Spinal cord (tissue), 10 donors: ENCODE measurements at places on chromosomes 3 and 15. TPM values are rescaled to one million over a fixed set of nuclear protein-coding genes. Genes with fewer than 3 reads are reported as not detected.

- H3K36me3 ChIP-seq = no peaks in the 10 kb centered on the region
- DNase-seq = no peak
- H3K4me3 ChIP-seq = no peak overlapping the region
- H3K27me3 ChIP-seq = no peaks in the 10 kb centered on the region
These were observed 16.4 kb downstream of the PRR23E start for GRCh38 chr3:127209155-127209839.

Gene REC114
- not detected for polyA plus RNA-seq

DNA sequence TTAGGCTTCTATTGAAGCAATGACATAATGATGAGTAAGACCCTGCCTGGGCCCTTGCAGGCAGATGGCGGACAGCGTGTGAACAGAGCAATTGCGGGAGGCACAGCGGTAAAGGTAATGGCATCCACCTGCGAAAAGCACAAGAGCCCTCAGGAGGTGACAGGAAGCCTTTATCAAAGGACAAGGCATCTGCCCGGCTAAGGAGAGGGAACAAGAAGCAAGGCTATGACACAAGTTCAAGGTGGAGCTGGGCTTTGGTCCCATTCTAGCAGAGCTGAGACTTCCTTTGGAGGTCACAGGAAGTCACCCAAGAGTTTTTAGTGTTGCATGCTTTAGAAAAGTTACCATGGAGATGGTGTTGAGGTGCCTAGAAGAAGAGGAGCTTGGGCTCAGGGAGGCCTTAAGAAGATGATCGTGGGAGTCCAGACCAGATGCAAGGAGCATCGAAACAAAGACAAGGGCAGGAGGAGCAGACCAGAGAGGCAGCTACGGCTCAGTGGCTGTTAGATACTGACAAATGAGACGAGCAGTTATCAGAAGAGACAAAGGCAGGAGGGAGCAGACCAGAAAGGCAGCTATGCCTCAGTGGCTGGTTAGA is 34.5 kb downstream of the OSBPL10 start:
- no peak overlapping the region for H3K27ac ChIP-seq
- H3K4me3 ChIP-seq = no peak overlapping the region
- H3K4me1 ChIP-seq = no peaks in the 10 kb centered on the region
- no peak for DNase-seq

- H3K27me3 ChIP-seq = no peaks in the 10 kb centered on the region
- DNase-seq = no peak
- H3K36me3 ChIP-seq = no peaks in the 10 kb centered on the region
These were observed 346.8 kb downstream of the TBL1XR1 start for GRCh38 chr3:176850498-176850897.

Gene ERICH6
- 0.93 TPM for polyA plus RNA-seq

Gene XCR1
- not detected for polyA plus RNA-seq

DNA sequence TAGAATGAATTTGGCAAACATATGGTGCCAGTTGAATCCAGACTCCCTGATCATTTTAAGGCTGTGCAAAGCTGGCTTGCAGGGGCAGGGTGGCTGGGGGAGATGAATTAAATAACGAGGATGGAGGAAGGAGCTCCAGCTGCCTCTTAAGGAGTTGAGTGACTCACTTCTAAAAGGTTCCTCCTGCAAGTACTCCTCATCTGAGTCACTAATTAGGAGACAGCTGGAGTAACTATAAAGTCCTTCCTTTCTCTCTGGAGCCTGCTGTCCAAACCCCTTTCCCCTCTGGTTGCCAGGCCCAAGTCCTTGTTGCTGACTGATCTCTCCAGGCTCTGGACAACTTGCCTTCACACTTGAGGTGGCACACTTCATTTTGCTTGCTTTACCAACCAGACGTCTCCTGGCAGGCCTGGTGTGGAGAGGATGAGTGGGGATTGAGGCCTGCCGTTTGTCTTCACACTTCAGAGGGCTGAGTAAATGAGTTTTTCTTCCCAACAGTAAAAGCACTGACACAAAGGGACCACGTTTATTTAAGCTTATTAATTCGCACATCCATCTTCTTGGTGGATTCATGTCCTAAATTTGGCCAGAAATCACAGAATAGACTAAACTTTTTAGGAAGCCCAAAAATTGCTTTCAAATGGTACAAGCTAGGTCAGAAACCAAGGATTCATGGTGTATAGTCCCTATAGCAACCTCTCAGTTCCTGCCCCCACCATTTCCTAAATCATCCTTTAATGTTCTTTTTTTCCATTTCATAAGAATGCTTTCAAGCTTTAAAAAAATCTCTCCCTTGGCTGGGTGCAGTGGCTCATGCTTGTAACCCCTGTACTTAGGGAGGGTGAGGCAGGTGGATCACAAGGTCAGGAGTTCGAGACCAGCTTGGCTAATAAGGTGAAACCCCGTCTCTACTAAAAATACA is 90.5 kb upstream of the MYRIP start:
- H3K27me3 ChIP-seq = no peaks in the 10 kb centered on the region
- DNase-seq = no peak
- H3K4me3 ChIP-seq = no peak overlapping the region
- no peaks in the 10 kb centered on the region for H3K36me3 ChIP-seq

DNA sequence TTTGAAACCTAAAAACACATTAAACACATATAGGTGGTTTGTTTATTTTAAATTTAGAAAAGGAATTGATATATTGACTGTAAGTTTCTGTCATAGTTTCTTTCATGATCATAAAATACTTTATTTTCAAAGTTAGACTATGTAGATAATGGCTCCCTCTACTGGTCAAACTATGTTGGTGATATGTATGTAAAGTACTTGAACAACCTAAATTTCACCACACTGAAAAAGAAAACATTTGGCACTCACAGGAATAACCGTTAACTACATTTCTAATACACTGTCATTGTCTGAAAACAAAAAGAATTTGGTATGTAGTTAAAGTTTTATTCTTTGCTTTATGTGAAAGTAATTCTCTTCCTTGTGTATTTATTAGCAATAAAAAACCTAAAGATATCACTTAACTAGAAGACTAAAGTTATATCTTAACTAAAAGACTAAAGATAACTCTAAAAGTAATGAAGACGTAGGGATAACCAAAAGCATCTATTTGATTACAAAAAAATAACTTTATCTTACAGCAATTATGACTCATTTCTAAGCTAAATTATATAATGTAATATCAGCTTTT is 427.5 kb downstream of the VGLL3 start:
- DNase-seq = peak; percentile 43
- no peaks in the 10 kb centered on the region for H3K27me3 ChIP-seq
- H3K4me1 ChIP-seq = no peaks in the 10 kb centered on the region
- no peaks in the 10 kb centered on the region for H3K36me3 ChIP-seq

GRCh38 chr3:128081226-128081625 is 29.0 kb downstream of the SEC61A1 start:
- H3K27ac ChIP-seq = no peak overlapping the region
- no peak for DNase-seq
- H3K4me1 ChIP-seq = peaks cover 28% of the 10 kb centered on the region
- peaks cover 4% of the 10 kb centered on the region for H3K27me3 ChIP-seq

DNA sequence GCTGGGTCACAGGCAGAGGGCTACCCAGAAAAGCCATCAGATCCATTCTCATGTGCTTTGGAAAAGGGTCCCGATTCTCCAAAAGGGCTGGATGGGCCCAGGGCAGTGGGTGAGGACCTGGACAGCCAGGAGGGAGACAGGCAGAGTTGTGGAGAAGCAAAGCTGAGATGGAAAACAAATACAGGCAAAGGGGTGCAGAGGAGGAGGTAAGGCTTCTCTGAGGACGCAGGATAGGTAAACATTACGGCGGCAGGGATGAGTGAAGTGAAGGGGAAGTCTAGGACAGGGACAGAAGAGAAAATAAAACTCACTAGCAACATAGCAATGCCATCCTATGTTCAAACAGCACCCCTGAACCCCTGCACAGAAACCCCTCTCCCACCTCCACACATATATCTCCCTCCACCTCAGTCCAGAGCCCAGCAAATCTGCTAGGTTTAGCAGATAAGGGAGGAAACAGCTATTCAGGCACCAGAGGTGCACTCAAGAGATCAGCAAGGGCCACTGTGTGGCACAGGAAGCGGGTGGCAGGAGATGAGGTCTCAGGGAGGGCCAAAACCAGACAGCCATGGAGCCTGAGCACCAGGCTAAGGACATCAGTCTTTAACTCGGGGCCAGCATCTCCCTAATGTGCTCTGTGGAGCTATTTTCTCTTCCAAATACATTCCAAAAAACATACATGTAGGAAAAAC is 51.3 kb downstream of the HOMER2 start:
- H3K27me3 ChIP-seq = no peaks in the 10 kb centered on the region
- H3K4me1 ChIP-seq = peaks cover 3% of the 10 kb centered on the region
- DNase-seq = no peak
- H3K36me3 ChIP-seq = no peaks in the 10 kb centered on the region
- H3K4me3 ChIP-seq = no peak overlapping the region

- H3K27me3 ChIP-seq = no peaks in the 10 kb centered on the region
- no peaks in the 10 kb centered on the region for H3K36me3 ChIP-seq
- H3K4me1 ChIP-seq = peaks cover 13% of the 10 kb centered on the region
- no peak overlapping the region for H3K27ac ChIP-seq
- no peak overlapping the region for H3K4me3 ChIP-seq
- no peak for DNase-seq
These were observed 4.4 kb upstream of the ATP13A4 start for GRCh38 chr3:193559100-193559499.

DNA sequence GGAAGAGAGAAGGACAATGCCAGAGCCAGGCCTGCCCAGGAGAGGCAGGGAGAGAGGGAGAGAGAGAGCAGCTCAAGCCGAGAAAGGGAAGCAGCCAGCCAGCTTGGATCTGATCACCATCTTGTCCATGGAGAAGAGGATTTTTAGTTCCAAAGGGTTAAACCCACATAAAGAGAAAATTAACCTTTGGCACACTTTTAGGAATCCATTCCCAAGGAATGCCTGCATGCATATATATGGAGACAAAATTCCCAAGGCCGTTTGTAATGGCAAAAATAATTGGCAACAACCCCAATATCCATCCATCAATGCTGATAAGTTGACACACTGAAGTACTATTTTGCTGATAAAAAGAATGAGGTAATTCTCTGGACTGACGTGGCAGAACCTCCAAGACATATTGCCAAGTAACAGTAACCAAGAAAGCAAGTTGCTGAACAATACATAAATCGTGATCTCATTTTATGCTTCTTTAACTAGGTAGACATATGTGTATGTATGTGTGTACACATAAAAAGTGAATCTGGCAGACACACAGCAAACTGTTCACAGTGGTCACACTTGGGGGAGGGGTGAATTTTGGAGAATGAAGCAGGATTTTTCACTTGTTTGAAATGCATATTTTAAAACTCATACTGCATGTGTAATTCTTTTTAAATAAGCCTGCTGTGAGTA is 7.5 kb upstream of the STRA6 start:
- peak overlapping the region; percentile 33 for H3K27ac ChIP-seq
- no peaks in the 10 kb centered on the region for H3K36me3 ChIP-seq
- H3K4me3 ChIP-seq = no peak overlapping the region
- peaks cover 68% of the 10 kb centered on the region for H3K4me1 ChIP-seq
- DNase-seq = no peak

- H3K36me3 ChIP-seq = peaks cover 14% of the 10 kb centered on the region
- no peak for DNase-seq
- no peak overlapping the region for H3K27ac ChIP-seq
These were observed 34.2 kb downstream of the RAB11A start for GRCh38 chr15:65903296-65904073.

- H3K4me3 ChIP-seq = no peak overlapping the region
- H3K4me1 ChIP-seq = no peaks in the 10 kb centered on the region
- H3K27me3 ChIP-seq = no peaks in the 10 kb centered on the region
These were observed 8.4 kb downstream of the THBS1 start for GRCh38 chr15:39589193-39589814.

GRCh38 chr15:72168131-72168807 is 29.3 kb downstream of the GRAMD2A start:
- peak; percentile 88 for DNase-seq
- peaks cover 2% of the 10 kb centered on the region for H3K36me3 ChIP-seq
- peak overlapping the region; percentile 37 for H3K27ac ChIP-seq
- no peak overlapping the region for H3K4me3 ChIP-seq
- H3K27me3 ChIP-seq = no peaks in the 10 kb centered on the region

DNA sequence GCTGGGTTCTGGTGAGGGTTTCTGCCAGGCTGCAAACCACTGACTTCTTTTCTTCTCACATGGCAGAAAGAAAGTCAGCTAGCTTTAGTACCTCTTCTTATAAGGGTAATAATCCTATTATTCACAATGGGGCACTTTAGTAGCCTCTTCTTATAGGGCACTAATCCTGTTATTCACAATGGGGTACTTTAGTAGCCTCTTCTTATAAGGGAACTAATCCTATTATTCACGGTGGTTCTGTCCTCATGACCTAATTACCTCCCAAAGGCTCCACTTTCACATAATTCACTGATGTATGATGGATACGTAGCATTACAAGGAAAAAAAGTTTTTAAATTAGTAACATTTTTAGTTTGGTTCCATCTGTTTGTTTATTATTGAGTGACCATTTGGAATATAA is 671.3 kb downstream of the NSUN3 start:
- no peaks in the 10 kb centered on the region for H3K36me3 ChIP-seq
- H3K4me3 ChIP-seq = no peak overlapping the region
- no peak overlapping the region for H3K27ac ChIP-seq
- no peaks in the 10 kb centered on the region for H3K27me3 ChIP-seq

GRCh38 chr15:26126070-26126469 is 262.9 kb upstream of the ATP10A start:
- H3K27ac ChIP-seq = no peak overlapping the region
- no peaks in the 10 kb centered on the region for H3K27me3 ChIP-seq
- no peak for DNase-seq
- no peaks in the 10 kb centered on the region for H3K36me3 ChIP-seq
- peaks cover 6% of the 10 kb centered on the region for H3K4me1 ChIP-seq
- H3K4me3 ChIP-seq = no peak overlapping the region
